ENCODE measurements at places on chromosomes 13 and 19.

DNA sequence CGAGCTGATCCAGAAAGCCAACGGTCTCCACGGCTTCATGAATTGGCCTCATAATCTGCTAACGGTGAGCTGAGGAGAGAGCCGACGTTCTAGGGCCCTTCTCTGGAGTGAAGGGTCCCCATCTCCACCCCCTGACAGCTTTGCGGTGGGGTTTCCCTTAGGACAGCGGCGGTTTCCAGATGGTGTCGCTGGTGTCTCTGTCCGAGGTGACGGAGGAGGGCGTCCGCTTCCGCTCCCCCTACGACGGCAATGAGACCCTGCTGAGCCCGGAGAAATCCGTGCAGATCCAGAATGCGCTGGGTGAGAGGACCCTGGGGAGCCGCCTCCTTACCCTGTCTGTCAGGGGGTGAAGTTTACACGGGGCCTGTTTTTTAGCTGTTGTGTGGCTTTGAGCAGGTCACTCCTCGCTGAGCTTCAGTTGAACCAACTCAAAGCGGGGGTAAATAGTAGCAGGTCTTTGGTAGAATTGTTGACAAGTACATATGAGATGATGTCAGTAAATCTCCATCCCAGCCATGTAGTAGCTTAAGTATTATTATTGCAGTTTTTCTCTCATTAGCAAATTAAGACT lies 801 bp downstream of the QTRT1 start:
- DNase-seq = no peak

- DNase-seq = no peak
Measured at GRCh38 chr19:54307389-54308020, 5.5 kb downstream of the LILRA5 start.

GRCh38 chr19:6352381-6353165 lies 8.8 kb upstream of the CLPP start:
- no peak for DNase-seq

DNA sequence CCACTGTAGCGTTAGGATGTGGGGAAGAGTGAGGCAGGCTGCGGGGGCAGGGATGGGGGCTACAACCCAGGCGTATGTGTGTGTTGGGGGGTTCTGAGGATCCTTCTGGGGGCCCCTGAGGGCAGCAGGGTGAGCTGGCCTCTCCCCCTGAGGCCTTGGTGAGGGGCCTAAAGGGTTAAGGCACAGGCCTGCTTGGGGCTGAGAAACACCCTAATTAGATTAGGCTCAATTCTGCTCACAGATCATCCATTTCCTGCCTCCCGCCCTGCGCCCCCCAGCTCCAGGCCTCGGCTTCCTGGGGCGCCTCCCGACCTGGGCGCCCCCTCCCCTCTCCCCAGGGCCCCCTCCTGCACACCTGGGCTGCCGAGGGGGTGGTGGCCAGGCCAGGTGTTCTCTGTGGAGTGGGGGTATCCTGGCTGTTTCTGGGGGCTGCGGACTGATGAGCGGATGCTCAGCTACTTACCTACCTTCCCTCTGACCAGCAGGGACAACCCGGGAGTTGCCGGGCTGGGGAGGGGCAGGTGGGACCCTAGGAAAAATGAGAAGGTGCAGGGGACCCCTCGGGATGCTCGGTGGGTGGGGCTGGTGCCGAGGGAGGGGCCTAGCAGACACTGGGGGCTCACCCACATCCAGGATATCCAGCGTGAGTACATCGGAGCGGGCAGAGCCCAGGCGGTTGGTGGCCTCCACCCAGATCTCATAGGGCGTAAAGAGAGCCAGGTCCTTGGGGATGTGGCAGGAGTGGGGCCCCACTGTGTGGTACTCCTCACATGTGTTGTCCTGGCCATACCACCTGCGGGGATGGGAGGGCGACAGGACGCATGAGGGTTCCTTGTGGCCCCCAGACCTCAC lies 8.6 kb downstream of the CRLF1 start:
- DNase-seq = no peak

GRCh38 chr19:38683393-38684077 lies 36.1 kb downstream of the ACTN4 start:
- DNase-seq = no peak

GRCh38 chr13:45607931-45608330 lies 7.6 kb downstream of the ERICH6B start:
- no peak for DNase-seq

DNA sequence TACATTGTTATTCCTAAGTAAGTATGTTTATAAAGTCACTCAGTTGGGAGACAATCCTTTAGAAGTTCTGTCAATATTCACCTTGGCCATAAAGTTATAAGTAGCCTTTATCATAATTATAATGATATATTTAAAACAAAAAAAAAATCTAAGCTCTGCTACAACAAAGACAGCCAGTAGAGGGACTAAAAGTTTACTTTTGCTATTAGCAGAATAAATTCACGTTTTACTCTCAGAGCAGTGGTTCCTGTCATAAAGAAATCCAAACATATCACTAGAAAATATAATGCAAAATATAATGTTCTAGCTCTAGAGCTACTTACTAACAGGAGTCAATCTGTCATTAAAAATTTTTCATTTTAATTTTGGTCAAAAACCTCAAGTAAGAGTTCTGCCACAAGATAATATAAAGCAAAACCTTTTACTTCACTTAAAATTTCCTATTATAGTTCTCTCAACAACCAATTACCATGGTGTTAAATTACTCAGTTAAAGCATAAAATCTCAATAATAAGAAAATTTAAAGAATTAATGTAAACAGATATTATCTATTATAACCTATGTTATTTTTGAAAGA lies 17.7 kb downstream of the INTS6 start:
- no peak for DNase-seq

All from anterior cingulate cortex (tissue), 58 donors.